NCI-H2107 (cell line): ENCODE measurements at places on chromosomes 4 and X.

DNA sequence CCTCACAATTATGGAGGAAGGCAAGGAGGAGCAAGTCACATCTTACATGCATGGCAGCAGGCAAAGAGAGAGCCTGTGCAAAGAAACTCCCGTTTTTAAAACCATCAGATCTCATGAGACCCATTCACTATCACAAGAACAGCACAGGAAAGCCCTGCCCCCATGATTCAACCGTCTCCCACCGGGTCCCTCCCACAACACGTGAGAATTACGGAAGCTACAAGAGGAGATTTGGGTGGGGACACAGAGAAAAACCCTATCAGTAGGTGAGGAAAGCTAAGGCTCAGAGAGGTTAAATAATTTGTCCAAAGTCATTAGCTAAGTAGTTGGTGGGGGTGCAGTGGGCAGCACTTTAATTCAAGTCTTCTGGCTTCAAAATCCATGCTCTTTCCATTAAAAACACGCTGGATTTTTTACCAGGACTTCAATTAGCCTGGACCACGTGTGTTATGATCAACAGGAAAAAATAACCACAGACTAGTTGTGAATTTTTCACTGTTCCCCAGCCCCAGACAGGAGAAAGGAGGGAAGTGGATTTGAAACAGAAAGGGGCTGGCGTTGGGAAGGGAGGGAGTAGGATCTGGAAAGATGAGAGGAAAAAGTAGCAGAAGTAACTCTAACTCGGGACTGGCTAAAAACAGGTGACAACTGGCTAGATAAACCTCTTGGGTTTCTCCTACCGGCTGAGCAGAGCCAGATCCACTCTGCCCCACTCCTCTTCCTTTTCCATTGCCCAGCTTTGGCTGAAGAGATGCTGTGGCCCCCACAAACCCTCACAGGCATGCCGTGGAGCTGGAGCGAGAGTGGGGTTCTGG, 986 bp downstream of the MTMR8 start:
- DNase-seq: no peak

DNA sequence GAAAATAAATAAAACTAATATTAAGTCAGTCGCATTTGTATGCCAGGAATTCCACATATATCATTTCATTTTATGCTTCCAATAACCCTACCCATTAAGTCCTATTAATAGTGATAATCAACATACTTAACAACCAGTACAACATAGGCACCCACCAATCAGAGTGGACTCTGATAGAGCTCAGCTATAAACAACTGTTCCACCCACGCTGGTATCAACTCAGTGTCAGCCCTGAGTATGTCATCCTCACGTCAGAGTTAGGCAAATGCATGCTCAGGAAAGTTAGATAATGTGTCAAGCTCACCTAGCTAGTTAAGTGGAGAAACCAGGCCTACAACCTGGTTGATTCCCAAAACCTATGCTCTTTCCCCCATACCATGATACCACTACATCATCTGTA, 89.3 kb downstream of the SMARCA1 start:
- DNase-seq: no peak

- no peak for DNase-seq
Observed at GRCh38 chr4:139907001-139907809, 241.6 kb downstream of the MGST2 start.

- no peak for DNase-seq
Observed at GRCh38 chr4:97994765-97995465, 148.4 kb downstream of the STPG2 start.

GRCh38 chr4:29142708-29143107, 1577.5 kb upstream of the PCDH7 start:
- DNase-seq: no peak

DNA sequence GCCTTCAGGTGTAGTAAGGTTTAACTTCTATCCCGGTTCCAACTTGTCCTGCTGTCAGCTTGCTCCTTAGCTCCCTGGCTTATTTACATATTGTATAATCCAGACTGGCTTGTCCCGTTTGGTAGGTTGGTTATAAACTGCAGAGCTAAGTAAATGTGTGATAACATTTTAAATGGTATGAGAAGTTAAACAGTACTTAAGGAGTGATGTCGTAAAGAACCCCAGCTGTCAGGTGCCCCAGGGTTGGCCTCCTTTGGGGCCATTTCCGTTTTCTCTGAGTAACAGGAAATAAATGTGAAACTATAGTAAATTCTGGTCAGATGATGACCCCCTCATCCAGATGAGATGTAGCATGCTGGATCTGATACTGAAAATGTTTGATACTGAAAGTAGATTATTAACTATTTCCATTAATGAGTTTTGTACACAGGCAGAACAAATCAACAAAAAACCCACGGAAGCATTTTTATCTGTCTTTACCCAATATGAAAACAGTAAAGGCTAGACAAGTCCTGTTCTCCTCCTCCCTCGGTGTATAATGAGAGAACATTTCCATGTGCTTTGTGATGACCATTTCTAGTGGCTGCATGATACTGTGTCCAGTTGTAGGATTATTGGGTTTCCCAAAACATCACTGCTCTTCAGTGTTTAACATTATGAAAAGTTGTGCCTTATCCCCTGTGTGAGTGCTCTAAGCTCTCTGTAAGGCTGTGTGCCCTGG, 22.4 kb downstream of the GAB1 start:
- no peak for DNase-seq

GRCh38 chrX:111811831-111812230, 64.2 kb upstream of the TRPC5OS start:
- no peak for DNase-seq

DNA sequence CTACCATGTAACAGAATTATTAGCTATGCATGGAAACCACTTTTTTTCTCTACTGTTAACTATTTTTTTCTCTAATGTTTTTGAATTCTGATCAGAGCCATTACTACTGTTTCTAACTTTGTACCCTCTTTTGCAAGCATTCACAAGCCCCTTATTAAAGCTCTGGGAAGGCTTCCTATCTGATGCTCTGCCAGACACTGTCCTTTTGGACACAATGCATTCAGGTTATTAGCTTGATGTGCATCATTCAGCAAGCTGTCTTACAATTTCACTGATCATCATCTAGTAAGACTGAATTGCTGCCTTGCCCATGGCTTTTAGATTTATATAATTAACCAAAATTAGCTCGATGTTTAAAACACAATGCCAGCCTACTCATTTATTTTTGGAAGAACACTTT, 155.1 kb downstream of the NR3C2 start:
- DNase-seq: no peak

- no peak for DNase-seq
Observed at GRCh38 chrX:138006180-138006579, 440.3 kb downstream of the ZIC3 start.

DNA sequence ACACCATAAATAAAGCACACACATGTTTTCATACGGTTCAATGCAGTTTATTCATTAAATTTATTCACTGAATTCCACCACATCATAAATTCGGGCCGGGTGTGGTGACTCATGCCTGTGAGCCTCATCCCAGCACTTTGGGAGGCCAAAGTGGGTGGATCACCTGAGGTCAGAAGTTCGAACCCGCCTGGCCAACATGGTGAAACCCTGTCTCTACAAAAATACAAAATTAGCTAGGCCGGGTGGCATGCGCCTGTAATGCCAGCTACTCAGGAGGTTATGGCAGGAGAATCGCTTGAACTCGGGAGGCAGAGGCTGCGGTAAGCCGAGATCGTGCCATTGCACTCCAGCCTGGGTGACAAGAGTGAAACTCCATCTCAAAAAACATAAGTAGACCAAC, 131.6 kb downstream of the PDS5A start:
- DNase-seq: no peak

DNA sequence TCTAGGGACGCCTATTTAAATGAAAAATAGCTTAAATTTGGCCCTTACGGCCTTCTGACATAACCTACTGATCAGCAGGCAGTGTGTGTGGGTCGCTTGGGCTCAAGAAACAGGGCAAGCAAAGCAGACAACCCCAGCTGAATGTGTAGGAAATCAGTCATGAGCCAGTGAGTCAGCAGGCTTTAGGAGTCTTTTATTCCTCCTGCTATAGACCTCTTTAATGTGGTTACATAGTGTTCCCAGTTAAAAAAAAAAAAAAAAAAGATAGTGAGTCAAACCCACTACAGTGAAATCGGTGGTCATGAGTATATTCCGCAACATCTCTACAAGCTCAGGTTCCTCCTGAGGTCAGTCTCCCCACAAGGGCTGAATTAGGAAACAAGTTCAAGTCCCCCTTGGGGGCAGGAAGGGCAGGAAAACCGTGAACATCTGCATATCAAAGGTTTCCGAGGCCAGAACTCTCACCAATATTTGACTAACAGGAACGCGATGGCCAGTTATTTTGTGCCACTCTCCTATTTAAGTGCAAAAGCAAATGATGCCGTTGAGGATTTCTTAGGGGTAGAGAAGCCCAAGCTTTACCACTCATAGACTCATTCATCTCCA, 32.7 kb downstream of the ACSL1 start:
- DNase-seq: no peak

DNA sequence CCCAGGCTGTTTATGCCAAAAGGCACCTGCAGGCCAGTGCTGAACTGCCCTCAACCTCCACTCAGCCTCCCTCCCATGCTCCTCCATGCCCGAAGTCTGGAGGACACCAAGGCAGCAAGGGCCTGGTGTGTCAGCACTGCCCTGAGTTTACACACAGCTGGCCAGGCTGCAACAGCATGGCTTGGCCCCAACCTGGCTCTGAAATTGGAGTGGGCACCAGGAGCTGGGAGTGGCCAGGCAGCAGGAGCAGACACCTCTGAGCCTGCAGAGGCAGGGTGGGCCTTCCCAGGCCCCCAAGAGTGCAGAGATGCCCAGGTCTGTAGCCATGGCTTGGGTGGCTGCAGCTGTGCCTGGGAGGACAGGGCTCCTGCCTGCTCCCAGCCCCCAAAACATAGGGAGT, 571.2 kb upstream of the ACTRT1 start:
- no peak for DNase-seq

DNA sequence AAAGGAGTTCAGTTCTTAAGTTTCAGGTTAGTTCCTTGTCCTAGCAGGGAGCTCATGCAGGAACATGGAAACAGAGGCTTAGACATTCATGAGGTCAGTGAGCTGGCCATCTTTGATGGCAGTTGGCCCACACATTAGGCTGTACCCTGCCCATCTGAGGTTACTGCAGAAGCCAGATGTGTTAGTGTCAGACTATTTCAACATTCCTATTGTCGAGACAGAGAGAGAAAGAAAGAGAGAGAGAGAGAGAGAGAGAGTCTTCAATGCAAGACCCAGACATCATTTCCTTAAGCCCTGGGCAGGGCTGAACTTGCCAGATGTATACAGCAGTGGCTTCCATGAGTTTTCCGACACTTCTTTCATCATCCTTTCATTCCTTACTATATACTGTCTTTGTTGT, 91.3 kb downstream of the PPP1R2C start:
- no peak for DNase-seq

GRCh38 chr4:100823066-100823992, 305.5 kb upstream of the EMCN start:
- no peak for DNase-seq

DNA sequence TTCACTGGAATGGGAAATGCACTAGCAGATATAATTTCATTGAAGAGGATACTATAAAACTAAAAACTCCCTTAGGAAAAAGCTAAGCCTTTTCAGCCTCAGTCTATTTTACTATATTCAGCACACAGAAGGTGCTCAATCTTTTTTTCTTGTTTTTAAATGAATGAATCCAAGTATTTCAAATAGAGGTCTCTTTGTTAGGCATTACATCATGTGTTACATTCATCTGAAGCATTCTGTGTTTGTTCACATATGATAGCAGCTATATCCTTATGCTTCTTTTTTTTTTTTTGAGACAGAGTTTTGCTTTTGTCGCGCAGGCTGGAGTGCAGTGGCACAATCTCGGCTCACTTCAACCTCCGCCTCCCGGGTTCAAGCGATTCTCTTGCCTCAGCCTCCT, 278.4 kb downstream of the CAMK2D start:
- no peak for DNase-seq

- DNase-seq: no peak
Observed at GRCh38 chr4:156188596-156188995, 234.9 kb upstream of the CTSO start.

DNA sequence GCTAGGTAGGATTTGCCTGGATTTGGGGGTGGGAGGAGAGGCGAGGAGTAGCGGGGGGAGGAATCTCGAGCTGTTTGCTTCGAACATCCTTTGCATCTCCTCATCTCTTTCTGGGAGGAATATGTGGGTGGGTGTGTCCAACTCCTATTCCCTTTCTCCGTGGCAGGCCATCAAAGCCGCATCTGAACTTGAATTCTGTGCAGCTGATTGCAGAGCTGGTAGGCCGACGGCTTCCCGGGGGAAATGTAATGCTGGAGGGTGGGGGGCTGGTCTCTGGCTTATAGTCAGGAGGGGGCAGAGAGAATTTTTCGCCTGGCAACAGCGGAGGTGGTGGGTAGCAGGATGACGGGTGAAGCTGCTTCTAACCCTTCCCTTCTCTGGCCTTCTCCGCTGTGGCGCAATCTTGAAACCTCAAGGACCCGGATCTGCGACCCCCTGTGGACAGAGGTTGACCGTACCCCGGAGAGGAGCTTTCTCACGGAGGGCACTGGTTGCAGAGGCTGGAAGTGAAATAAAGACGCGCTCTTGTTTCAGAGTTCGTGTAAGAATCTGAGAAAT, 628 bp downstream of the ZCCHC12 start:
- no peak for DNase-seq

- DNase-seq: no peak
Observed at GRCh38 chr4:26992657-26993361, 132.2 kb downstream of the STIM2 start.
